ENCODE measurements at places on chromosomes 12 and 14.

DNA sequence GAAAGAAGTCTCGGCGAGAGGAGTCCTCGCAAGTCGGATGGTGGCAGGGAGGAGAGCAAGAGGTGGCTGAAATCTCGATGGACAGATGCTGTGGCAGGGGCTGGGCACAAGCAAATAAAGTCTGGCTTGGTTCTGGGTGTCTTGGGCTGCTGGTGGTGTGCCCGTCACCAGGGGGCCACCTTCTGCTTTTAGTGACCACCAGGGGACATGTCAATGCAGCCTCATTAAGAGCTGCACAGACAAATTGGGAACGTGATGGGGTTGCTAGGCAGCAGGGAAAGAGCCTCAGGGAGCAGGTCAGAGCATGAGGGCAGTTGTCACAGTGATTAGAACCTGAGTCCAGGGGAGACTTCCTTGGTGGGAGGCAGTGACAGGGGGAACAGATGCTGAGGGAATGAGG is 44.0 kb downstream of the LRRC74A start:
- DNase-seq: no peak

- no peak for DNase-seq
These were observed 200.3 kb upstream of the CAND1 start for GRCh38 chr12:67068761-67069450.

GRCh38 chr12:116278279-116278626 is 760 bp upstream of the MED13L start:
- no peak for DNase-seq

- DNase-seq: no peak
These were observed 1.6 kb upstream of the RPL10L start for GRCh38 chr14:46653031-46653755.

- DNase-seq: no peak
These were observed 8.6 kb downstream of the DLK1 start for GRCh38 chr14:100735271-100735670.

DNA sequence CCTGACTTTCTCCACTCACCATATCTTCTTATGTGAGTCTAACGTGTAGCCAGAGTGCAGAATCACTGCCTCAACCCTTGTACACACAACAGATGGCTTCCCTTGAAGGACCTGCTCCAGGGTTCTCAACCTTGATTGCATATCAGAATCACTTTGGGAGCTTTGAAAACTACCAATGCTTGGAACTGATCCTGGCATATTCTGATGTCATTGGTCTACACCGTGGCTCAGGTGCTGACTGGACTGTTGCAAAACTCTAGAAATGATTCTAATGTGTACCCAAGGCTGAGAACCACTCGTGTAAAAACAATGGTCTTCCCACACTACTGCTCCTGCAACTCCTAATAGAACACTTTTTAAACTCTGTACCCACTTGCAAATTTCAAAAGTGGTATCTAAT is 18.5 kb downstream of the TMEM132D start:
- no peak for DNase-seq

GRCh38 chr12:27158297-27158696 is 75.9 kb upstream of the C12orf71 start:
- no peak for DNase-seq

GRCh38 chr12:131368668-131369071 is 342.2 kb upstream of the SFSWAP start:
- DNase-seq: no peak

- DNase-seq: no peak
These were observed 159.5 kb downstream of the ZFP36L1 start for GRCh38 chr14:68633131-68633991.

GRCh38 chr12:68958322-68958721 is 25.4 kb upstream of the CPM start:
- DNase-seq: no peak

DNA sequence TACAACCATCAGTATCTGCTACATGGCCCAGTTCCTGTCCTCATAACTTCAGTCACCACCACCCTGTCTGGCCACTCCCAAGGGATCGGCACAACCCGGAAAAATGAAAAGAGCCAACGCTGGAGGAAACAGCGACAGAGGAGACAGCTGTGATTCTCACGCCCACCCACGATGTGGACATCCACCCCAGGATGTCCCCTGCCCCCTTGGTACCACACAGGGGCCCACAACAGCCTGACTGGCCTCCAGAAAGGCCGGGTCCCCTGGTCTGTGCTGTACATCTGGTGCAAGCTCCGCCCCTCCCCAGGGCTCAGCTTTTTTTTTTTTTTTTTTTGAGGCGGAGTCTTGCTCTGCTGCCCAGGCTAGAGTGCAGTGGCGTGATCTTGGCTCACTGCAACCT is 12.5 kb downstream of the RPS6KL1 start:
- no peak for DNase-seq

DNA sequence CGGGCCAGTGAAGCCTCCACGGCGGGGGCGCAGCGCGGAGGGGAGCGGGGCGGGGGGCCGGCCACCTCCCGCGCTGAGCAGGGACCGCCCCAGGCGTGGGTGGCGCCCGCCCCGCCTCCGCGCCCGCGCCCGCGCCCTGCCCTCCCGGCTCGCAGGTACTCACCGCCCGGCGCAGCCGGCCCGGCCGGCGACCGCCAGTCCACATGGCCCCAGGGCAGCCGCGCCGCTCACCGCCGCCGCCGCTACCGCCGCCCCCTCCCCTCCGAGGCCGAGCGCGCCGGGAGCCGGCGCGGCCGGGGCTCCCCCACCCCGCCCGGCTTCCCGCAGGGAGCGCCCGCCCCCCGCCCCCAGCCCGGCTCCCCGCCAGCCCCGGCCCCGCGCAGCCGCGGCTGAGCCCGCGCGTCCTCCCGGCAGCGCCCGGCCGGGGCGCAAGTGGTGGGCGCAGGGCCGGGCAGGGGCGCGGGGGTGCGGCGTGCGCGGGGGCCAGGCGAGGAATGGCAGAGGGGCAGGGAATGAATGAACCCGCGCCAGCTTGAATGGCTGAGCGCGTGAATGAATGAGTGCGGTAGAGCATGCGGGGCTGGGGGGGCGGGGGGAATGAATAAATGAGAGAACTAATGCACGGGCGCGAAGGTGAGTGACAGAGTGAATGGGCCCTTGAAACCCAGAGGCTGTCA is at the start of gene BEGAIN:
Gene BEGAIN, minus strand, starts transcription at position 332 of the 677 bp plus-strand sequence. Its CDS starts 127 bp downstream, at position 205.
- no peak for DNase-seq

DNA sequence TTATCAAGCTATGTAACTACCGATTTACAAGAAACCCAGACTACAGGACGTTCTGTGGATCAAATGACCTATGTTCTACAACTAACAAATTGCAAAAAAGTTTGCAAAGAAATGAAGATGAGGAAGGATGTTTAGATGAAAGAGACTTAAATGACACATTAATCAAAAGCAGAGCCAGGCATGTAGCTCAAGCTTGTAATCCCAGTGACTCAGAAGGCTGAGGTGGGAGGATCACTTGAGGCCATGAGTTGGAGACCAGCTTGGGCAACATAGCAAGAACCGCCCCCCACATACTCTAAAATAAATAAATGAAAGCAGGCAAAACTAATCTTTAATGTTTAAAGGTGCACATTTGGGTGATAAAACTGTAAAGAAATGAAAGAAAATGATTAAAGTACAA is 331.9 kb downstream of the BTG1 start:
- DNase-seq: no peak

- DNase-seq: no peak
These were observed 53.1 kb downstream of the GUCY2C start for GRCh38 chr12:14643251-14643650.

DNA sequence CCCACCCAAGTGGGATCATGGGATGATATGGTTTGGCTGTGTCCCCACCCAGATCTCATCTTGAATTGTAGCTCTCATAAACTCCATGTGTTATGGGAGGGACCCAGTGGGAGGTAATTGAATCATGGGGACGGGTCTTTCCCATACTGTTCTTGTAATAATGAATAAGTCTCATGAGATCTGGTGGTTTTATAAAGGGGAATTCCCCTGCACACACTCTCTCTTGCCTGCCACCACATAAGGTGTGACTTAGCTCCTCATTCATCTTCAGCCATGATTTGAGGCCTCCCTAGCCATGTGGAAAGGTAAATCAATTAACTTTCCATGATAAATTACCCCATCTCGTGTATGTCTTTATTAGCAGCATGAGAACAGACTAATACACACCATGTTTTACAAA is 109.2 kb downstream of the IGF1 start:
- DNase-seq: no peak

DNA sequence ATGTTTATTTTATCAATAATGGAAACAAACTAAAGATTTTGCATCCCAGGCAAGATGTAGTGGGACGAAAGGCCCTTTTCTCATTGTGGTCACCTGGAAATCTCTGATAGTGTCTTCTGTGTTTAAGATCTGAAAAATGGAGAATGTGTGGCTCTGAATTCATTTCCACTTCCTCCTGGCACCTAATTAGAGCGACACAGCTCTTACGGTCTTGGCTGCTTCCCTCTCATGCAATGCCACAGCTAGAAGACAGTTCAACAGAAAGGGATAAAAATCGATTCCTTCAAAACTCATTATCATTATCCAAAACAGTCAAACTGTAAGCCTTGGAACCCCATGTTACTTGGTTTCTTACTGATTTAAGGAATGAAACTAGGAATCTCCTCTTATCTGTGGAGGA is 9.3 kb downstream of the ST8SIA1 start:
- DNase-seq: no peak

DNA sequence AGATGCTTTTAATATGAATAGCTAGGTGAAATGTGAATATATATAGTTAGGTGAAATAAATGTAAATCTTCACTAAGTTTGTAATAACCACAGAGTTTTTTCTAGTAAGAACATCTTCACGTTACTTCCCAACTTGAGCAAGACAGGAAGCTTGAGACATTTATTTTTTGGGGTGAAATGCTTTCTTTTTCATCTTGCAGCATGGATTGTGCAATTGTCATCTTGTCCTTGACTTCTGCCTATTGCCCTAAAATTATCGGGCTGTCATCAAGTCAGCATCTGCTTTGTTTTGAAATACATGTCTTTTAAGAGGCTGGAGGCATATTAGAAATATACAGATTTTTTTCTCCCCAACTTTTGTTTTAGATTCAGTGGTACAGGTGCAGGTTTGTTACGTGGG is 433.9 kb downstream of the PCNX1 start:
- DNase-seq: no peak

- DNase-seq: no peak
These were observed 50.6 kb downstream of the WDHD1 start for GRCh38 chr14:54976316-54976715.

GRCh38 chr12:116323406-116324386 is 46.2 kb upstream of the MED13L start:
- no peak for DNase-seq

- DNase-seq: no peak
These were observed 58.2 kb downstream of the DIO3 start for GRCh38 chr14:101619484-101619883.

- DNase-seq: no peak
These were observed 91.9 kb downstream of the DICER1 start for GRCh38 chr14:95065411-95065810.

- no peak for DNase-seq
These were observed 666.5 kb downstream of the FLRT2 start for GRCh38 chr14:86196471-86196870.

GRCh38 chr14:75628816-75629215 is 31.9 kb downstream of the ERG28 start:
- DNase-seq: no peak

DNA sequence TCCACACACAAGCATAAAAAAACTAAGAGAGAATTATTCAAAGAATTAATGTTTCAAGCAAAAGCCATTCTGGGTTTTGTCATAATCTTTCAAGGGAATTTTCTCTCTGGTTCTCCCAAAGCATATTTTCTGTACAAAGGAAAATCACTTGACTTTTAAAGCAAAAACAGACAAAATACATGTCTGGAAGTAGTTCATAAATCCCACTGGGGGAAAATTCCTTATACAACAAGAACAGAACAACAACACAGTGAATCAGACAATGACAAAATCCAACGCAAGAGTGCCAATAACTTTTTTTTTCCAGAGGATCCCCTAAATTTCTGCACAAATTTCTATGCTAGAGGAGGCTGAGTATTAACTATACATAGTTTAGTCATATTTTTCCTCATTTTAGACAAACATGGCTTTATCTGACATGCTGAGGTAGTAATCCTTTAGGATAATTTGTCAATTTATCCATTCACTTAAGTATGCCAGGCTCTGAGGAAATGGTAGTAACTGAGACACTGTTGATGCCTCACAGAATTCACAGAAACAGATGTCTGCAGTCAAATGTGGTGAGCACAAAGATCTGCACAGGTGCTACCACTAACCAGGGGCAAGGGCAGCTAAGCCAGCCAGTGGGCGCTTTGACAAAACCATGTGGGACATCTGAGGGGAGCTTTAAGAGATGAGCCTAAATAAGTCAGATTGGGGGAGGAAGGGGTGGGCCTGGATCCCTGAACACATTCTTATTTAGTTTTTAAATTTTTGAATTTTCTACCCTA is 38.0 kb downstream of the GRIP1 start:
- DNase-seq: no peak

DNA sequence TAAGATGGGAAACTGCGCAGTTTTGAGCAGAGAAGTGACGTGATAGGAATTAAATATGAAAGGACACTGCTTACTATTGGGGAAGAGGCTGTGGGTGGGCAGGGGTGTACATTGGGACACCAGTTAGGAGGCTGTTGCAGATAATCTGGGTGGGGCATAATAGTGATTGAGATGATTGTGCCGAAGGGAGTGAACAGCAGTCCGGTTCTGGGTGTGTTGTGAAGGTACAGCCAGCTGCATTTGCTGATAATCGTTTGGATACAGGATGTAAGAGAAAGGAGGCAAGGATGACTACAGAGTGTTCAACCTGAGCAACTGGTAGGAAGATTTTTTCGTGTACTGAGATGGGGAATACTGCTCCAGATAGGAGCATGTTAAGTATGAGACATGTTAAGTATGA is 205.2 kb upstream of the NEDD1 start:
- DNase-seq: no peak

- DNase-seq: no peak
These were observed 30.5 kb upstream of the CCND2 start for GRCh38 chr12:4243091-4243490.

DNA sequence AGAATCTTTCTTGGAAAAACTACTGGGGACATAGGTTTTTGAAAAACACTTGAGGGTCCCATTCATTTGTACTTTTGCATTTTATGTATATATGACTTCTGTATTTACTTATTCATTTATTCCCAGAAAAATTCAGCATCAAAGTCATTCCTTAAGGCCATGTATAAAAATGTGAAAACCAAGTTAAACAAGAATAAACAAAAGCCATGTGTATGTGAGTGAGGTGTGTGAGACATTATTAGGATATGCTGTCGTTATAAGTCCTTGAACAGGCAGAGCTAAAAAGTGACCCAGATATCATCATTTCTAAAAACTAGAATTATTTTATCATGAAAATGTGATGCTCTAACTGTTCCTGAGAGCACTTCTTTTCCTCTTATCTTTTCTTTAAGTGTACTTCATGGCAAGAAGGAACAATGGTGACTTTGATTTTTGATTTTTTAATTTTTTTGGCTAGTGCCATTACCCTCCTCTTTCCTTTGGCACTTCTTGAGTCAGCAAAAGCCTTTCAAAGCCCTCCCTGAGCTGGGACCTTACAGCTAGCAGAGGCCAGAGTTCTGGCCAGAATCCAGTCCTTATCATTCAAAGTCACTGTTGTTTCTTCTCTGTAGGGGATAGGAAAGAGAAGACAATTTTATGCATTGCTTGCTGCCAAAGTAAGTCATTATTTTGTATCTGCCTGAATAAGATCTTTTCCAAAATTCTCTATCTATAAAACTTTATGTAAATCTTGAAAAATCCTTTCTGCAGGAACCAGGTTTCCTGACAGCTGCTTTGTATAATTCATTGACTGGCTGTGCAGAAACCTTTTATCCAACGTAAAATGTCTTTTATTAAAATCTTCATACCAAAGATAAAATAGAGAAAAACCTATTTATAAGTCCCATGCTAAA is 419.7 kb upstream of the PRICKLE1 start:
- no peak for DNase-seq

GRCh38 chr12:53051058-53051880 is 1.4 kb downstream of the TNS2 start:
- DNase-seq: no peak

GRCh38 chr12:48956279-48957140 is 777 bp downstream of the ARF3 start:
- no peak for DNase-seq
